GM12892 (cell line): ENCODE measurements at places on chromosomes 11 and 22.

- DNase-seq, result peak; percentile 1
Observed at GRCh38 chr11:93718057-93718563, 23.2 kb downstream of the TAF1D start.

- no peak for DNase-seq
Observed at GRCh38 chr11:44178381-44178780, 82.9 kb downstream of the EXT2 start.

- DNase-seq, result no peak
Observed at GRCh38 chr22:46360891-46361290, 25.4 kb downstream of the TRMU start.

DNA sequence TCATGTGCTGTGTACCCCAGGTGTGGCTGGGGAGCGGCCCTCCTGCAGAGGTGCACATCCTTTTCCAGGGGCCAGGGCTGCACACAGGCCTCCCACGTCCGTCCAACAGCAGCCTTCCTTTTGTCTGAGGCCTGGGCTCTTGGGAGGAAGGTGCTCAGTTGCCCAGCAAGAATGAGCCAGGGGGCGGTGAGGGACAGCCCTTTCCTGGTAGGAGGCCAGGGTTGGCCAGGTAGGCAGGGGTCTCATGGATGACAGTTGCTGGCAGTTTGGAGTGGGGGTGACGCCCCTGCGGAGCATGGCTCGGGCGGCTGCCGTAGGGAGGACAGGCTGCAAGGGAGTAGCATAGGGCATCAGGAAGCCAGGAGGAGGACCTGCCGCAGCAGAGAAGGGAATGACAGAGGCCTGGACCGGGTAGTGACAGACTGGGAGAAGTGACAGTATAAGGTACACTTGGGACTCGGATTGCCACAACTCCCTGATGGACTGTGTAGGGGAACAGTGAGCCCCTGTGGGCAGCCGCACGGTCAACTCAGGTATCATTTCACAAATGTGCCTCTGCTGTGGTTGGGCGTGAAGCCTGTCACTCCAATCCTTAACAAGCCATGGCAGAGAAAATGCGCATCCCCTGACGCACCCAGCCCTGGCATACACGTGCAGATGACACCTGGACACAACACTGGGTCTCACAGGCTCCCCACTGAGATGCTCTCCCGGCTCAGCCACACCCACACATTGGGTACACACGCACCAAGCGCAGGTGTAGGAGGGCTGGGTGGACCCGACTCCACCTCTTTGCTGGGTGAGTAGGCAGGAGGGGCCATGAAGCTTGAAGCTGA is 79.7 kb downstream of the DGCR2 start:
- no peak for DNase-seq

DNA sequence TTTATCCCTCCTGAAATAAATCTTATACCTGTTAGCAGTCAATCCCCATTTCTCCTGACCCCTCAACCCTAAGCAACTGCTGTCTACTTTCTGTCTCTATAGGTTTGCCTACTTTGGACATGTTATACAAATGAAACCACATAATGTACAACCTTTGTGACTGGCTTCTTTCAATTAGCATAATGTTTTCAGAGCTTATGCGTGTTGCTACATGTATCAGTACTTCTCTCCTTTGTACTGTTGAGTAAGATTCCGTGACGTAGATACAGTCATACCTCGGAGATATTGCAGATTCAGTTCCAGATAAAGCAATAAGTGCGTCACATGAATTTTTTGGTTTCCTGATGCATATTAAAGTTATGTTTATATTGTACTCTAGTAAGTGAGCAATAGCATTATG is 127.3 kb downstream of the MORC2 start:
- no peak for DNase-seq

DNA sequence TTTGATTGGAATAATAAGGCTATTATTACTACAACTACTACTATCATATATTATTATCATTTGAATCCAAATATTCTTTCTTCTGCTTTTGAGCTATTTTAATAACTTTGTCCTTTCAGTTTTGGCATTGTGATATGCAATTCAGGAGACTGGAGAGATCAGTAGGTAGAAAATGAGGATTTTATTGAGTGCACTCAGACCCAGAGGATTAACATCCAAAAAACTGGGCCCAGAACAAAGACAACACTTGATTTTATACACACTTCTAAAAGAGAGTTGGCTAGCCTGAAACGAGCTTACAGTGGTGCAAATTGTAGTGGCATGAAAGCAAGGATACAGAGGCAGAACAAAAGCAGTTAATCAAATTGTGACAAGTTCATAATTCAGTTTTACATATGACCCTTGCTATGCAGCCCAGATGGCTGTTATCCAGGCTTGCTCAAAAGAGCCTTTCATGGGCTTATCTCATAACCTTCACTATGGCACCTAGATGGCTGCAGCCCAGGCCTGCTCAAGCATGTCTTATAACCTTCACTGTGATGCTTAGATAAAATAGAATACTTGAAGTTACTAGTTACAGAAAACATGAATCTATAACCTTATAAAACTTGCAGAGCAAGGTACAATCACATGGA is 796.3 kb upstream of the RAG2 start:
- no peak for DNase-seq

- no peak for DNase-seq
Observed at GRCh38 chr22:40368836-40369235, 1.6 kb upstream of the SGSM3 start.

DNA sequence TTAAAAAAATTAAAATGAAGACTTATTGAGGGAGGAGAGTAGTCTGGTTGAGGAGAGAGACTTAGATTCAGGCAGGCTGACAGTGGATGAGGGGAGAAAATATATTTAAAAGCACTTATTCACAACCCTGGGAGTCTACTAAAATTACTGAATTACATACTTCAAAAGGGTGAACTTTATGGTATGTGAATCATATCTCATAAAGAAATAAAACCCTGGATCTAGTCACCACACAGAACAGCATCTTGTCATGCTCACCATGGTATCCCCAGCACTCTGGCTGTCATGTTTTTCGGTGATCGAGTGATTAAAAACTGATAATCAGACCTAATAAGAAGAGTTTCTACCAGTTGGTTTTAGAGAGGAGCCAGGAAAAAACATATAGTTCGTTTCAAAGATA is 11.0 kb downstream of the TEAD1 start:
- no peak for DNase-seq

- no peak for DNase-seq
Observed at GRCh38 chr11:59891781-59892181, 13.2 kb downstream of the OOSP3 start.

DNA sequence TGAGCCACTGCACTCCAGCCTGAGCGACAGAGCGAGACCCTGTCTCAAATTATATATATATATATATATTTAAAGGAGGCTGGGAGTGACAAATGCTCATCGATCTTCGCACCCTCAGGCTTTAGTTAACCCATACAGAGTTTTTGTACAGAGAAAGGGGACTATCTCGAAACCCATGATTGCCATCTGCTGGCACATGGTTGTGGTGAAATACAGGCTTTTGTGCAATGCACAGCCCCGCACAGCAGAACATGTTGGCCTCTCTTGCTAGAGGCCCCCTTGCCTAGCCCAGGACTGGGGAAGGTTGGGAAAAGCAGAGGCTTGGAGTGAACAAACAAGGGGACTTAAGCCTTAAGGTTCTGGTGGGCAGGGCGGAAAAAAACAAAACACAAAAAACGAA is 3.6 kb downstream of the MYBPC3 start:
- no peak for DNase-seq

DNA sequence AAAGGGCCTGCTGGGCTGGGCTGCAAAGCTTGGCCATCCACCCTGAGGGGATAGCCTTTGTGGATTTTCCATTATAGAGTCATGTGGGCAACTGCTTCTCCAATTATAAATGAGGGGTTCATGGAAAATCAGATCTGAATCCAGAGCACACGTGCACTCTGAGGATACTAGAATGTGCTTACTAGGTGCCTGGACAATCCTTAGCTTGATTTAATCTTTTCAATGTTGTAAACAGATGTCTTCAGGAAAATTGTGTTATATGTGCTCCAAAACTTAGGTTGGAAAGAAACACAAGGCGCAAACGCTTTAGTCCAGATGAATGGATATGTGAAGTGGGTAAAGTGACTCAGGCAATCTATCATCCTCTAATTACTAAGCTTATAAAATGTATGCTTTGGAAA is 92.0 kb downstream of the SLC17A6 start:
- no peak for DNase-seq

GRCh38 chr11:60786811-60787567 is 1.9 kb downstream of the MS4A10 start:
- no peak for DNase-seq
